Brain microvascular endothelial cell (primary cell): ENCODE measurements at places on chromosomes 4 and X.

GRCh38 chr4:11069581-11070211 lies 359.0 kb downstream of the HS3ST1 start:
- no peak for DNase-seq

- no peak for DNase-seq
Observed at GRCh38 chrX:14359316-14359715, 170.0 kb upstream of the GLRA2 start.

GRCh38 chr4:169256856-169257761 lies 13.6 kb downstream of the SH3RF1 start:
- no peak for DNase-seq

DNA sequence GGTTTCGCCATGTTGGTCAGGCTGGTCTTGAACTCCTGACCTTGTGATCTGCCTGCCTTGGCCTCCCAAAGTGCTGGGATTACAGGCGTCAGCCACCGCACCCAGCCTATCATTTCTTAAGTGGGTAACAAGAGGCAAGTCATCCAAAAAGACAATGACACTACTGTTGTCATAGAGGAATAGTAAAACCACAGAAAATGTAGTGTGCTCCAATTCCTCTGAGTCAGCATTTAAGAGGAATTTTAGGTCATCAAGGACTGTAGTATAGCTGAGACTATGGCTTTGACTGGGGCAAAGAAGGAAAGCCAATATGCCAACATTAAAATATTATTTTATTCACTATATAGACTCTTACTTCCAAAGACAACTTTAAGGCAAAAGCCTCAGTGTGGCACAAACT lies 48.4 kb downstream of the ATP8A1 start:
- DNase-seq: no peak

DNA sequence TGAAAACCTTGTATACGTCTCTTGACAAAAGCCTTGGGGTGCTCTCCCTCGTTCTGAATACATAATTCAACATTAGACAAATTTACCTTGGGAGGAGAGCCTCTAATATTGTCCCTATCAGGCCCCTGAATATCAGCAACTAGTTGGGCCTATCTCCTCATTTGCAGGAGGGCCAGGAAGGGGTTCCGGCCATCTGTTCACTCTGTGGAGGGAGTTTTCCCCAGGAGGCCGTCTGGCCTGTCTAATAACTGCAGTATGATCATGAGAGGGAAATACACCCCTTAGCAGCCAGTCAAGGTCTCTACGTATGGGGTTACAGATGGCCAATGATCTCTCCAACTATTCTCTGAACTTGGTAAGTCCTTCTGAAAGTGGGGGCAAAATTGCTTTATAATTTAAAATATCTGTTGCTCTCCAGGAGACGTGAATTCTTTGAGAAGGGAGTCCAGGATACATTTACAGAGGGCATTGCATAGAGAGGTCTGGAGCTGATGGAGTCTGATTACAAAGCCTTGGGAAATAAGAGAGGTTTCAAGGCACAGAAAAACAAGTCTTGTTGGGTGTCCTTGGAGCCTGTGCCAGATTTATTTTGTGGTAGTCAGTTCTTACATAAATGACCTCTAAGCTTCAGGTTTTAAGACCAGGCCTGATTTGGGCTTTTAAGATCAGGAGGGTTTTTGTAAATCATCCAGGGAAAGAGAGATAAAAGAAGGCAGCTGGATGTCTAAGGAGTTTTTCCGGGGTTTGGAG lies 48.2 kb upstream of the UXT start:
- DNase-seq: peak; percentile 5

- no peak for DNase-seq
Observed at GRCh38 chrX:38970845-38971244, 169.6 kb downstream of the MID1IP1 start.

DNA sequence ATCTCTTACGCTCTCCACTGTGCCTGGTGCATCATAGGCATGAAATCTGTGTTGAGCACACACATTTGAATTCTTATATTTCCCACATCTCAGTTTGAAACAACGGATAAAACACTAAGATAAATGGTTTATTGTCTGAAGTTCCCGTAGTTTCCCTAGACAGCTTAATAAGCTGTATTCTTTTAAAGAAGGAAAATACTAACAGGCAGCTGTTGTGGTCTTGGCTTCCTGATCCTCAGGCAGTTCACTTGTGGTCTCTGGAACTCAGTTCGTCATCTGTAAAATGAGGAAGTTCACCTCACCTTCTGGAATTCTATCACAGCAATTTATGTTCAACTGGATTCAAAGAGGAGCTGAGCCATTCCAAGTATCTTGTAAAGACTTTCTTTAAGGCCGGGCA lies 1805.6 kb upstream of the TENM3 start:
- no peak for DNase-seq

GRCh38 chr4:82293304-82293703 lies 80.5 kb downstream of the HNRNPD start:
- no peak for DNase-seq

GRCh38 chr4:140944199-140944515 lies 188.0 kb upstream of the TBC1D9 start:
- DNase-seq: peak; percentile 82

GRCh38 chrX:68708503-68709290 lies 61.2 kb downstream of the STARD8 start:
- no peak for DNase-seq

DNA sequence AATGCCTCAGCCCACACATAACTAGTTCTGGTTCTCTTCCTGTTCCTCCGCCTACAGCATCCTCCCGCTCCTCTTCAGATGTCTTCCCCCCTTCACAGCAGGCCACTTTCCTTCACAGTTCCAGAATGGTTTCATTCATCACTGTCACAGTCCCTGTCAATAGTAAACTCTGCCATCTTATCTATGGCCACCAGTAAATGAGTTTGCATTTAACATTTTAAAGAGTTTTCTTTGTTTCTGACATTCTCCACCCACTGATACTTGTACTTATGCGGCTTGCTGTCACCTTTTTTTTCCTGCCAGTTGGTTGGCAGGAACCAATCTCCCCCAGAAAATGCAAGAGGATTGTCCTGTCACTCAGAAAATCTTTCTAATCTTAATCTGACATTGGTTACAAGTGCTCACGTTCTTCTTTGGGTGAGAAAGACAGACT lies 114.1 kb downstream of the GLUD2 start:
- no peak for DNase-seq

DNA sequence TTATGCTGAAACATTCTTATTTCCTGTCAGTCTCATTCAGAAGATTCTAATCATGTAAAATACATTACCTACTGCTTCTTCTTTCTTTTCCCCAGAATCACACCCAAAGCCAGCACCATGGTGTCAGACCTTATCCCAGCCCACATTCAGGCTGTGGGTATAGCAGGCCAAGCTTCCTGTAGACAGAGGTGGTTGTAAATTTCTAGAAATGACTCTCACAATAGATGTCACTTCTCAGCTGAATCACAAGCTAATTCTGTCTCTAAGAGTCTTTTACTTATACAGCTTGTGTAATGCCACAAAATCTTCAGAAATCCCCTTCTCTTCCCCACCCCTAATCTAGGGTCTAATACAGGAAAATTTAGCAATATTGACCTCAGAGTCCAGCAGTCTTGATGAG lies 239.6 kb downstream of the PARM1 start:
- DNase-seq: no peak

DNA sequence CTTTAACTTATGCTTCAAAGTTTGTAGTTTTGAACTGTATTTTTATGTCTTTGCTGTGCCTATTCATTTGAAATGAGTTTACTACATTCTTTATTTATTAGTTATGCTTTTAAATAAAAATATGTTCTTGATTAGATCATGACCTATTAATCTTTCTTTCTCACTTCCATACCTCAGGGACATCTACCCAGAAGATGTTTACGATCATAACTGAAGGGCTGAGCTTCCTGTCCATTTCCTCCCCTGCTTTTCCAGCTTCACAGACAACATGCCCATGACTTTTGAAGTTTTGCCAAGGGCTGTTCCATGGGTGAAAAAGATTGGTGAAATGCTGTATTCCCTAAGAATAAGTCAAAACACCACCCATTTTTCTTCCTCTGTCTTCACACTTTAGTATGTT lies 99.7 kb upstream of the DDIT4L start:
- DNase-seq: no peak

- DNase-seq: peak; percentile 87
Observed at GRCh38 chr4:146255874-146256273, 41.5 kb downstream of the REELD1 start.

- DNase-seq: no peak
Observed at GRCh38 chr4:124028182-124028581, 631.6 kb downstream of the SPRY1 start.

DNA sequence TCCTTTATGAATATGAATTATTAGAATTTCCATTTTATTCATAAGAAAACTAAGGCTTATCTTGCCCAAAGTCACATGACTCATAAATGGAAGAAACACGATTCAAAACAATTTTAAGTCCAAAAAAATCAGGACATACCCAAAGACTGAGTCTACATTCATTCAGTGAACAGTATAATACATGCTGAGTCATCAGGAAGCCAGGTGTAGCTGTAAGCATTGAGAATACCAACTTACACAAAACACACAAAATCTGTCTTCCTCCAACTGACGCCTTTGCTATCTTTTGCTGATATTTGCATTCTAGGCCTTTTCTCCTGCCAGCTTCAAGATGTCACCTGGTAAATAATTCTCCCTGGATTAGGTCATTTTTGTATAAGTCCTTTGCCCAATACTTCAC lies 520.1 kb upstream of the GALNT7 start:
- no peak for DNase-seq

GRCh38 chr4:2768921-2769336 lies 12.8 kb upstream of the TNIP2 start:
- no peak for DNase-seq

- DNase-seq: no peak
Observed at GRCh38 chrX:148314876-148315275, 185.5 kb upstream of the AFF2 start.

DNA sequence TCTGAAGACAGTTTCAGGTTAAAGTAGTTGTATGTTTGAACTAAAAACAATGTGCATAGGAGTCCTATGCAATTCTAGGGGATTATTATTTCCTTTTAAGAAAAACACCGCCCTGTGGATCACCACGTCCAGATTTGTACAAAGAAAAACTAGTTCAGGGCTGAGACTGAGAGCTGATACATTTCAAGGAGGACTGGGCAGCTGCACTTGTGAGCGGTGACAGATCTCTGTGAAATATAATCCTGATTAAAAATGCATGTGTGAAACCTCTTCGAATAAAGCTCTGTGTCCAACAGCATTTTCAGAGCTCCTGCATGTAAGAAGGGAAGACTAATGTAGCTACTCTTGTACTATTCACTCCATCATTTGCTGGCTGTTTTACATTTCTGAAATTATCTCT lies 365.8 kb upstream of the PITX2 start:
- no peak for DNase-seq
